GM12892 (cell line): ENCODE measurements at places on chromosomes 6 and 20.

DNA sequence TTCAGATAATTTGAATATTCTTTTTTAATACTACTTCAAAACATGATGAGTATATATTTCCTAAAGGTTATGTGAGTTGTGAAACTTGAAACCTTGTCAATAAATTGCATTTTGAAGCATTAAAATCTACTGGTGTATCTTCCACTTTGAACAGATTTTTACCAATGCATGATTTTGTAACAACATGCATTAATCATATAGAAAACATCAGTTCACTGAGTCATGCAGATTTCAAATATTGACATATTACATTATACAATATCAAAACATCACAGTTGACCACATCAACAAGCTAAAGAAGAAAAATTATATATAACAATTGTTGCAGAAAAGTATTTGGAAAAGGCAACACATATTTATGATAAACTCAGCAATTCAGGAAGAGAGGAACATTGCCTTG is 158.1 kb downstream of the WDR27 start:
- no peak for DNase-seq

DNA sequence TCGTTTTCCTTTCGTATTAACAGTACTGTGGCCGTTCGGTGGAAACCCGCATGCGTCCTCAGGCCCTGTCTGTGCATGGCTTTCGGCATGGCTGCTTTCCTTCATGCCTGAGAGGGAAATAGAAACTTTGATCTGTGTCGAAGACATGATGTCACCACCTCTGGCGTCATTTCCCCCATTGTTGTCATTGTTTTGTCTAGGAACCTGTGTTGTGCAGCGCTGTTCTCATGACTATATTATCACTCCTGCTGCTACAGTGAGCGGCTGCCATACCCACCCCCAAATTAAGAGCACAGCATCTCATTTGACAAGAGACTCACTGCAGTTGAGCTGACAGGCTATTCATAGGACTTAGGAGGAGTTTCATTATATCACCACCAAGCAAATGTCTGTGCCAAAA is 172.3 kb downstream of the TMEM242 start:
- no peak for DNase-seq

GRCh38 chr6:39839445-39839844 is 47.3 kb downstream of the DAAM2 start:
- no peak for DNase-seq

GRCh38 chr6:3336066-3336786 is 77.5 kb downstream of the PSMG4 start:
- no peak for DNase-seq

GRCh38 chr20:61135266-61135665 is 116.8 kb upstream of the CDH4 start:
- DNase-seq: no peak

DNA sequence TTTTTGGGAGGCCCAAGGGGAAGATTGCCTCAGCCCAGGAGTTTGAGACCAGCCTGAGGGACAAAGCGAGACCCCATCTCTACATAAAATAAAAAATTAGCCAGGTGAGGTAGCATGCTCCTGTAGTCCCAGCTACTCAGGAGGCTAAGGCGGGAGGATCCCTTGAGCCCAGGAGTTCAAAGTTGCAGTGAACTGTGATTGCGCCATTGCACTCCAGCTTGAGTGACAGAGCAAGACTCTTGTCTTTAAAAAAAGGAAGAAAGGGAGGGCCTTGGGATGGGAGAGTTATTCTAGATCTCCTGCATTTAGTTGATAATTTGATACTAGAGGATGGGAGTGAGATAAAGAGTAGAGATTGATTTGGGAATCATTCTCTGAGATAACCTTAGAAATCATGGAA is 68.1 kb downstream of the ITCH start:
- DNase-seq: no peak

DNA sequence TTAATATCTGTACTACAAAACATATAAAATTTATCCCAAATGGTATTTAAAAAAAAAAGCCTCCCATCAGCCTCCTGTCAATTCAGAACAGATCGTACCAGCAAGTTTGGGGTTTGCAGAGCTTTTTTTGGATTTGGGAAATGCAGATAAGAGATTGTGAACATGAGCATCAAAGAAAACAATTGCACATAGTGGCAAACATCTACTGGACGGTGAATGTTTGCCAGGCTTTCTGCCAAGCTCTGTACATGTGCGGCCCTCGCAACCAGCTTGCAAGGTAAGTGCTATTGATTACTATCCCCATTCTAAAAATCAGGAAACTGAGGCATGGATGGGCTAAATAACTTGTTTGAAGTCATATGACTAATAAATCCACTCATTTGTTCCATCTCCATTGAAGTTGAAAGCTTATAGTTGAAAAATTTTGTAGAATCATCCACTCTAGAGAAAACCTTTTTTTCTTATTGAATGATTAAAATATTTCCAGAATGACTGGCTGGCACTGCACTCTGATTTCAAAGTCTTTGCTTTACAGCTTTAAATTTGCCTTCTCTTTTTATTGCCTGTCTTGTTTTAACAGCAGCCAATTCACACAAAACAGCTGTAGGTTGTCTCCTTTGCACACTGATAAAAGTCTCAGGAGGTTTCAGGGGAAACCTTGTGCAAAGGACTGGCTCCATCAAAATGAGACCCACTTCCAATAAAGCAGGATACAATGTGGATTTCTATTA is 37.4 kb upstream of the SIRT5 start:
- no peak for DNase-seq
